ENCODE measurements at places on chromosomes 16 and 17.

- no peak for DNase-seq
Measured at GRCh38 chr17:39208136-39208535, 8.1 kb downstream of the RPL19 start.

DNA sequence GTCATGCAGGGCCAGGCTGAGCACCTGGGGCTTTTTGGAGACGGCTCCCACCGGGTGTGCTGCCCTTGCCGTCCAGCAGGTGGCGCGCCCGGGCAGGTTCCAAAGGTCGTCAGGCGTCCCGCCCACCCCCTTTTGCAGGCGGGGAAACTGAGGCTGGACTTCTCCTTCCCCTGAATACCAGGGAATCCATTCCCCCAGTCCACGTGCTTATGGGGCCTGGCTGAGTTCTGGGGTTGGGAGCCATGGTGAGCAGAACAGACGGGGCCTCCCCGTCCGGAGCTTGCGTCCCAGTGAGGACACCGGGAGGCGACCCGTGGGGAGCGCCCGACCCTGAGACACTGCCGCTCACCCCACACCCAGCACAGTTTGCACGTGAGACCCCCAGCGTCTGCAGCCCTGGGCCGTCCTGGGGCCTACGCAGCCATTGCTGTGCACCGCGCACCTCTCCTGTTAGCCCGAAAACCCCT is 51.8 kb upstream of the JPH3 start:
- DNase-seq = no peak

- no peak for DNase-seq
Measured at GRCh38 chr17:77488531-77489238, 347.9 kb downstream of the SEC14L1 start.

GRCh38 chr16:35506018-35506897 is 2046.8 kb downstream of the TP53TG3F start:
- no peak for DNase-seq
